ENCODE measurements at places on chromosomes 6 and 20.
A peak's percentile ranks its signal among the peaks of the same experiment; 100 is the strongest.

- no peak for DNase-seq
Observed at GRCh38 chr6:147166360-147166944, 37.8 kb upstream of the STXBP5 start.

- DNase-seq, result no peak
Observed at GRCh38 chr20:13430346-13431002, 208.3 kb downstream of the TASP1 start.

DNA sequence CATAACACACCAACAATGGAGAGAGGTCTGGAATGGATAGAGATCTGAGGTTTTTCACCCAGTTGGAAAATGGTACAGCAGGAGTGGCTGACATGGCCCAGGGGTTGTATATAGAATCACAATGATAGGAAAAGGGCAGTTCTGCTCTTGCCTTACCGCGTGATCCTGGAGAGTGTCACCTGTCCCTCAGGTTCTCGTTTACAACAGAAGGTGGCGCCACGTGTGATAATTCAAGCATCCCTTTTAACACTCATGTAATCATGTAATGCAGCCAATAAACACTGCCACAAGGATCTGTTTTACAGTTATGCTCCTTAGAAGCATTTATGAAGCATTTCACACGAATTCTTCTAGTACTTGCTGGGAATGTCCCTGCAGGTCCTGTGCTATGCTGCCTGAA lies 12.9 kb upstream of the WFDC2 start:
- DNase-seq, result peak; percentile 18

DNA sequence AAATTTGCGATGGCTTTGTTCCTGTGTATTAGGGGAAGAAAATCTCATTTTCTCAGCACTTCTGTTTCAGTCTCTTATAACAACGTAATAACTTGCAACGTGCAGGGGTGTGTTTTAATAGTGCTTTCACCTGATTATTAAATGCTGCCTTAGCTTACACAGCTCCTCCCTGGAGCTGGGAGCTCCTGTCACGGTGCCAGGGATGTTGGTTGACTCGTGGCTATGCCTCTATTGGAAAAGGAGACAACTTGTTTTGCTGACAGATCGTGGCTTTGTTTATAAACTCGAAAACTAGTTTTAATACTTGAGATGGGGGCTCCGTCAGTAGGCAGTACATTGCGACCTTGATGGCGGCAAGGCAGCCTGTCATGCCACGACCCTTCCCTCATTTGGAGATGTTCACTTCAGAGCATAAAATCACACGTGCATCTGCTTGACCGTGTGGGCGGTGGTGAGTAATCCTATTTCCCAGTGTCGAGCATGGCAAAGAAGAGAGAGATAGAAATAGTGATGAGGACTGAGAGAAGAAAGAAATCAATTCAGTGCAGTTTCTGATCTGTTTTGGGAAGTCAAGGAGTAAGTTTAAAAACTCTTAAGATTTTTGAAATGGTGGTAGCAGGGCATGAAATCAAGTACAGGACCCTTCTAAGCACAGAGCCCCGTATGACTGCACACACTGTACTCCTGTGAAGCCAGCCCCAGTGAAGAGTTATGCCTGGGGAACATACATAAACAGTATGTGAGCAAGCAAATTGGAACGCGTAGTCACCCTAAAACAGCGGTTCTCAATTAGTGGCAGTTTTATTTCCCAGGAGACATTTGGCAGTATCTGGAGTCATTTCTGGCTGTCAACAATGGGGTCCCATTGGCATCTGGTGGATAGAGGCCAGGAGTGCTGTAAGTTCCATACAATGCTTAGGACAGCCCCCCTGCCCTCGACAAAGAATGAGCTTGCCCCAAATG lies 147.2 kb downstream of the DOK5 start:
- no peak for DNase-seq

DNA sequence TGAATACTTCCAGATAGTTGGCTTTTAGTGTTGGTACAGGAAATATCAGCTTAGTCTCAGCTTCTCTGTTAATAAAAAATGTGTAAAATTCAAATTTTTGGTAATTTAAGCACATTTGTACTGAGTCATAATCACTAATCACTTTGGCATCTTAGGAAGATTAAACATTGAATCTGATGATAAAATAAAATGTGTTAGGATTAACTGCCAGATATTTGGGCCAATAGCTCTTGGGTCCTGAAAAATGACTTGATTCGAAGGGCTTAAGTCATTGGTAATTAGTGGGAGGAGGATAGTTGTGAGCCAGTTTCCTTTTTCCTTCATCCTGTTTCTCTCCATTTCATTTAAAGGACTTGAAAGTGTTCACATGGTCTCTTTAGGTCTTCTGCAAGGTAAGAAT lies 426.1 kb downstream of the RFPL4B start:
- no peak for DNase-seq

DNA sequence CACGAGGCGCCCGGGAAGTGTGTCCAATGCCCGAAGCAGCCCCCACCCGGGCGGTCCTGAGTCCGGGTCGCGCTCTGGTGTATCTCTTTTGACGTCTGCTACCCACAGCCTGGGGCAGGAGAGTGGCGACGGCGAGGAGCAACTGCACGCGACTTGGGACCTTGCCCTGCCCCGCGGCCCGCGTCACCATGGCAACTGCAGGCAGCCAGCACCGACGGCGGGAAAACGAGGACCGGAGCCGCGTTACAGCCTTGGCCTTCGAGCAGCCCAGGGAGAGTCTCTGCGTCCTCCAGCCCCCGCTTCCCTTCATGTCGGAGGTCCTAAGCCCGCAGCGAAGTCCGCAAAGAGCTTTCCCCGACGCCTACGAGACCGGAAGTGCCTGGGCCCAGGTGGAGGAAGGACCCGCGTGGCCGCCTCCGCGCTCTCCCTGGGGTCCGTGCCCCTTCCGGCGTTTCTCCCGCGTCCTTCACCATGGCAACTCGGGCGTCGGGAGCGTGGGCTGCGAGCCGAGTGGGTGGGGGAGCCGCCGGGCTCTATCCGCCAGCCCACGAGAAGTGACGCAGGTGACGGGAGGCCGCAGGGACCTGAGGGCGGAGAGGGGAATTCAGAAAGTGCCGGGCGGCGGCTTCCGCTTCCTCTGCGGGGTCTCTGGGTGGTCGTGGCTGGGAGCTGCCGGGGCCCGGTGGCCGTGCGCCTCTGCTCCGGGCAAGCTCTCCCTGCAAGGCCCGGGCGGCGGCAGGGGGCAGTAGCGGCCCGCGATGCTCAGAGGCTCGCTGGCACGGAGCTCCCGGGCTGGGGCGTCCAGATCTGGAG lies 88.6 kb upstream of the TGM3 start:
- peak; percentile 79 for DNase-seq

- no peak for DNase-seq
Observed at GRCh38 chr6:72376736-72377135, 245.1 kb upstream of the KCNQ5 start.

- no peak for DNase-seq
Observed at GRCh38 chr6:15504581-15505350, 158.1 kb downstream of the DTNBP1 start.

DNA sequence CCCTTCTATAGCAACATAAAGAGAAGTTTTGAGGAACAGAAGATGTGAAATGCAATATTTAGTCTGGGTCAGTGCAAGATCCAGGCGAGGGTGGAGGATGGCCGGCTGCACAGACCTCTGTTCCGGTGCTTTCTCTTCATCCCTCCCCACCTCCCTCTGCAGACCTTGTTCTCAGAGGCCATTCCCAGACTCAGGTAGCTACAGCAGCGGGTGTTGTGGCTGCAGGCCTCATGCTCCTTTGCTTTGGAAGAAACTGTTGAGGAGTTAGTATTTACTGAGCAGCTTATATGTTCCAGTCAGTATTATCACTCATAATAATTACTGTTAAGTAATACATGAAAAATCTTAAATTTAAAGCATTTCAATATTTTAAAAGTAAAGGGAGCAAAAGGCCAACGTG lies 1.7 kb downstream of the BTN3A3 start:
- DNase-seq, result no peak

GRCh38 chr20:17026346-17026745 lies 200.5 kb upstream of the PCSK2 start:
- DNase-seq, result no peak

- no peak for DNase-seq
Observed at GRCh38 chr6:98384334-98384733, 450.0 kb upstream of the POU3F2 start.

GRCh38 chr6:69693762-69694161 lies 103.0 kb downstream of the LMBRD1 start:
- no peak for DNase-seq

GRCh38 chr20:63830841-63831588 lies at the start of gene ZBTB46:
Gene ZBTB46 (minus strand): TSS chr20:63831264. CDS start chr20:63790757, 40,507 bp downstream.
- peak; percentile 25 for DNase-seq

DNA sequence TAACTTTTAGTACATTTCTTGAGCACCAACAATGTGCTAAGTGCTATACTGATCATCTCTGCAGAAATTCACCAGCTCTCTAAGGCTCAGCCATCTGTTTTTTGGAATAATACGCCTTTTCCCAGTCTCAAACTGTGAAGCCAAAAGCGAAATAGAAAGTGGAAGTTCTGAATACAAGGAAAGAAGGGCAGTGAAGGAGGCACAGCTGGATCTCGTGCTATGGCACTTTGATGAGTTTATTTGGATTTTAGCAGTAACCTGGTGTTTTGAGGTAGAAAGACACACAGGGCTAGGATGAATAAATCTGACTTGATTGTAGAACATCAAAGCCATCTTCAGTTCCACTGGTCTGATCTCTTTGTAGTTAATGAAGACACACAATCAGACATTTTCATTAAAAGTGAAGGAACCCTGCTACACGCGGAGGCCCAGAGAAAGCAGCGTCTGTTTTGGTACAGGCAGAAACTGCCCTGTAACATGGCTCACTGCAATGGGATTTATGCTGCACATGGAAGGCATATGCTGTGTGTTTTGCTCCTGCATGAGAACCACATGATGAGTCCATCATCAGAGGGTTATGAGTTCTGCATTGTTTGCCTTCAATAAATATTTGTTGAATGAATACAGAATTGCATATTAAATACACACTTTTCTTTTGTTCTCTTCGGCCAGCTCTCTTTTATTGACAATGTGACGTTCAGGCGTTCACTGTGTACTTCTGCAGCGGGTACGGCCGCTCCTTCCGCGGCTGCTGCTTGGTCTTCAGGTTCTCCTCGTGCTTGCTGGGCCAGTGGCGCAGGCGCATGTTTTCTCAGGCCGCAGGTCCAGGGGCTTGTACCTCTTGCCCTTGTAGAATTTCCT lies 100.9 kb downstream of the PREP start:
- DNase-seq, result no peak

DNA sequence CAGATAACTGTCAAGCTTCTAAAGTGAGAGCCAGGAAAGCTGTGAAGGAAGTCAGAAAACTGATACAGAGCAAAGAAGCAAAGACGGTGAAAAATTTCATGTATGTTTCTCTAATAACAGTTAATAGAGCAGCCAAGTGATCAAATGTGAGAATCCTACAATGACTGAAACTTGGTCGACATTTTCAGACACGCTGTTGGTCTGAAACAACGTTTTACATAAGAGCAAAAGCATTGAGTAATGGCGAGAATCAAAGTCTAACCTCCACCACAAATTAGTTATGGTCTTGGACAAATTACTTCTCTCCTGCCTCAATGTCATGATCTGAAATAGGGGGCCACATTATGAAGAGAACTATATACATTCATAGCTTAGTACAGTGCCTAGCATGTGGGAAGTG lies 3.3 kb downstream of the MKKS start:
- DNase-seq, result no peak

GRCh38 chr6:152648105-152648504 lies 10.9 kb upstream of the SYNE1 start:
- DNase-seq, result no peak

GRCh38 chr6:54879188-54879985 lies 32.8 kb downstream of the FAM83B start:
- no peak for DNase-seq

- no peak for DNase-seq
Observed at GRCh38 chr6:13697857-13698256, 13.8 kb downstream of the RANBP9 start.

DNA sequence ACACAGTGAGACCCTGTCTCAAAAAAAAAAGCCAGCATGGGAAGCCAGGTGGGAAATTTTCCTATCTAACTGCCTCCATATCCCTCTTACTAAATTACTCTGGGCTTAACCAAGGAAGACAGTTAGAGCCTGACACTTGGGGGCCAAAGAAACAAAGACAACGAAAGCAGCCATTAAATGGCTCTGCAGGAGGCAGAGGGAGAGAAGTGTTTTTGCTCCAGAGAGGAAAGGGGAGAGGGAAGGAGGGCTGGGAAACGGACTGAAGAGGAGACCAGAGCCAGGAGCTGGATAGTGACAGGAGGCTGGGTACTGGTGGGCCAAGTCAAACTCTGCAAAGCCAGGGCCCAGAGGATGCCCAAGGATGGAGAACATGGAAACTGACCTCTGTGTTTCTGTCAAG lies 10.7 kb upstream of the TGIF2 start:
- DNase-seq, result no peak

- DNase-seq, result no peak
Observed at GRCh38 chr6:39887692-39888450, 46.4 kb downstream of the MOCS1 start.

GRCh38 chr20:23231561-23232218 lies 118.9 kb upstream of the NXT1 start:
- DNase-seq, result no peak

DNA sequence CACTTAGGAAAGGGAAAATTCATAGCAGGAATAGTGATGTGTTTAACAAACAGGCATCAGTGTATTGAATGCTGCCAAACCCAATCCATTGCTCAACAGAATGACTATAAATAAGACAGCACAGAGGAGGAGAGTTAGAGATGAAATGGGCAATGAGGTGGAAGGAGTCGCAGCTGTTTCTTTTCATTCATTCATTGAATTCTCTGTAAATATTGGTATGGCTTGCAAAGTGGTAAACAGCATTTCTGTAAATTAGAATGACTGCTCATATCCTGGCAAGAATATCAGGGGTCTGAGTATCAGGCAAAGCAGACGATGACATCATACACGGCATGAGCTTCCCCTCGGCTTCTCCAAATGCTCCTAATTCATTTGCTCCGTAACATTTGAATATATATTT lies 703.6 kb upstream of the SLC35B3 start:
- DNase-seq, result no peak

GRCh38 chr6:143149771-143150170 lies 89.1 kb downstream of the AIG1 start:
- DNase-seq, result no peak

DNA sequence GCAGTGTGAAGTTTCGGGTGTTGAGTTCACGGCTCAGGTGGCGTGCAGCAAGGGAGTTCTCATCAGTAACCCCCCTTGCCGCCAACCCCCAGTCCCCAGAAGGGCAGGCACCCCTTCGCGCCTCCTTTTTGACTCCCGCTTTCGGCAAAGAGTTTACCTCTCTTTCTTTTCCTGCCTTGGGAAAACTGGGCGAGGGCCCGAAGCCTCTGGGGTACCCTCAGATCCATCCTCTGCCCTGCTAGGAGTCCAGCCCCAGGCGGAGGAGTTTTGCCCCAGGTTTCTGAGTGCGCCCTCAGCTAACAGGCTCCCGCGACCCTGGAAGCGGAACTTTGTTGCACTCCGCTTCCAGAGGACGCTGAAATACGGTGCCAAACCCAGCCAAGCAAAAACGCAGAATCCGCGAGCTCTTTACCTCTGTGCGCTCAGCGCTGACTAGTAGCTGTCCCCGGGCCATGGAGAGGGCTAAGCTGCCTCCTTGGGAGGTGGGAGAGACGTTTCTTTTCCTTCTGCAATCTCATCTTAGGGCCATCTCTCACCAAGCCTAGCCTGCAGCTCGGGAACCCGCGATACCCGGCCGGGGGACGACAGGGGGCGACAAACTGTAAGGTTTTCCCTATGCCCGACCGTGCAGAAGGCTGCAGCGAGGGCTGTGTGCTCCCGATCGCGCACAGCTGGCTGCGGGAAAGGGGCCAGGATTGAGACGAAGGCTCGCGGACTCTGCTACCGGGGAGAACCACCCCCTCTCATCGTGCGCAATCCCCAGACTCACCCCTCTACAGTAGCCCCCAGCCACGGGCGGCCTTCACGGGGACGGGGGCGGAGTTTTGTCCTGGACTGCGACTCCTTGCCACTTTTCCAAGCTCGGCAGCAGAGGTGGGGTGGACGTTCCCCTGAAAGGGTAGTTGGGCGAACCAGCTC lies 2.7 kb upstream of the PAX1 start:
- DNase-seq, result no peak
